CD8-positive, alpha-beta memory T cell (primary cell): ENCODE measurements at places on chromosomes 13 and 19.
A peak's percentile ranks its signal among the peaks of the same experiment; 100 is the strongest.

DNA sequence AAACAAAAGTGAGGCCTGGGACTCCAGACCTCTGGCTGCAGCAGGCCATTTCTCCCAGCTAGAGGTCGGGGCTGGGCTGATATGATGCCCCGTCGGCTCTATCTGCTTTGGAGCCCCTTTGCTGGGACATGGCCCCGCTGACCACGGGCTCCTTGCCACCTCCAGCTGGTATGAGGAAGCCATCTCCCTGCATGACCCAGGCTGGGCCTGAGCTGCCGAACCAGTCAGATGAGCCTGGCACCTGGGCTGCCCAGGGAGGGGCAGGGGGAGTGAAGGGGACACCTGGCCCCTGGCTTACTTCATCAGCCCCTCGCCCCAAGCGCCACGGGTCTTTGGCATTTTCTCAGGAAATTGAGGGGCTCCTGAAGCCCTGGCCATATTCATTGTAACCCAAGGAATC is 7.8 kb downstream of the ZSWIM4 start:
- H3K27ac ChIP-seq: no peak overlapping the region
- no peaks in the 10 kb centered on the region for H3K36me3 ChIP-seq
- no peak for DNase-seq

GRCh38 chr19:7560255-7560654 is 24.7 kb downstream of the PNPLA6 start:
- H3K27ac ChIP-seq: no peak overlapping the region
- H3K36me3 ChIP-seq: peaks cover 18% of the 10 kb centered on the region
- H3K4me3 ChIP-seq: no peak overlapping the region
- no peaks in the 10 kb centered on the region for H3K4me1 ChIP-seq

DNA sequence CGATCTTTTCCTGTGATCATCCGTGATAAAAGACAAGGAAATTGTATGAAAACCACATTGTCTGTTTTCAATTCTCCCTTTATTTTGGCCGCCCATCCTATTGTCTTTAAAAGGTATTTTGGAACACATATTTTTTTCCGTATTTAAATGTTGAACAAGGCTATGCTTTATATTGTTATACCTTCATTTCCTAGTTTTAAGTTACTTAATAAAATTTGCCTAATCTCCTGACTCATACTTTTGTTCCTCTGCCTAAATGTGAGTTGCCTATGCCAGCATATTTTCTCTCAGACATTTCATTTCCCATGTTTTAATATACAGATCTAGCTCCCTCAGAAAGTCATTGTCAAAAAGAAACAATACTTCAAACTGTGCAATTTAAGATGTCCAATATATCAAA is 104.2 kb downstream of the SLITRK6 start:
- H3K36me3 ChIP-seq: no peaks in the 10 kb centered on the region
- no peak overlapping the region for H3K27ac ChIP-seq
- H3K27me3 ChIP-seq: no peaks in the 10 kb centered on the region

- H3K4me3 ChIP-seq: no peak overlapping the region
- H3K27ac ChIP-seq: no peak overlapping the region
- no peaks in the 10 kb centered on the region for H3K27me3 ChIP-seq
- no peak for DNase-seq
These were observed 393.7 kb downstream of the FOXO1 start for GRCh38 chr13:40272776-40273139.

- no peaks in the 10 kb centered on the region for H3K27me3 ChIP-seq
- DNase-seq: no peak
- H3K27ac ChIP-seq: peak overlapping the region; percentile 88
- no peaks in the 10 kb centered on the region for H3K36me3 ChIP-seq
- H3K4me1 ChIP-seq: peaks cover 19% of the 10 kb centered on the region
These were observed 1.7 kb downstream of the DPY19L3 start for GRCh38 chr19:32407004-32407992.

DNA sequence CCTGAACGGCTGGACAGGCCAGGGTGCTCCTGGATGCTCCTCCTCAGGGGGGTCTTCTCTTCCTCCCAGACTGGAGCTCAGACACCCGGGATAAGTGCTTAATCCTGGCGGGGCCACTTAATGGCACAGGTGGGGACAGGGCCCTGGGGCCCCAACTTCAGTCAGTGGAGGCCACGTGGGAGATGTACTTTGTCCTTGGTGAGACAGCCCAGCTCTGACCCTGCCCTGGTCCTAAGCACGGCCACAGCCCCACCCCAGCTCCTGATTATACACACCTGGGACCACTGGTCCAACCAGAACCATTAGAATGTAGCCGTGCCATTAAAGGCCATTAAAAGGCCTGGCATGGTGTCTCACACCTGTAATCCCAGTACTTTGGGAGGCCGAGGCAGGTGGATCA is 7.8 kb downstream of the PPP1R14A start:
- DNase-seq: no peak
- no peak overlapping the region for H3K4me3 ChIP-seq
- H3K36me3 ChIP-seq: no peaks in the 10 kb centered on the region
- H3K4me1 ChIP-seq: no peaks in the 10 kb centered on the region
- H3K27me3 ChIP-seq: no peaks in the 10 kb centered on the region
- no peak overlapping the region for H3K27ac ChIP-seq

GRCh38 chr13:46698014-46698413 is 98.9 kb downstream of the ESD start:
- no peak for DNase-seq
- no peaks in the 10 kb centered on the region for H3K4me1 ChIP-seq
- no peak overlapping the region for H3K4me3 ChIP-seq
- H3K36me3 ChIP-seq: peaks cover 30% of the 10 kb centered on the region

- no peak overlapping the region for H3K4me3 ChIP-seq
- DNase-seq: no peak
- no peak overlapping the region for H3K27ac ChIP-seq
- H3K36me3 ChIP-seq: no peaks in the 10 kb centered on the region
- no peaks in the 10 kb centered on the region for H3K4me1 ChIP-seq
These were observed 13.4 kb downstream of the RASL11A start for GRCh38 chr13:27283906-27284493.

DNA sequence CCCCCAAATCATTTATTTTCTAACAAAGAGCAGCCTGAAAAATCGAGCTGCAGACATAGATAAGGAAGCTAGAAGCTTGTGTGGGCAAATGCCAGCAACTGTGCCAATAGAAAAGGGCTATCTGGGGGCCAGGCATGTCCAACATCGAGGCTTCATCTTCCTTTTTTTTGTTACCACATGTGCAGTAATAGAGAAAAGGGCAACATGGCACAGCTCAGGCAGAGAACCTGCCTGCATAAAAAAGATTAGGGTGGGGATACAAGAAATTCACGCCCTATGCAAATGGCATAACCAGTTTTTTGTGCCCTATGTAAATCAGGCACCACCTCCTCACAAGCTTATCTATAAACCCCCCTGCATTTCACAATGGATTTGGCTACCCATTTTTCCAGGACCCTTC is 60.4 kb upstream of the ABCC4 start:
- H3K27me3 ChIP-seq: no peaks in the 10 kb centered on the region
- no peaks in the 10 kb centered on the region for H3K36me3 ChIP-seq
- H3K4me3 ChIP-seq: no peak overlapping the region
- no peaks in the 10 kb centered on the region for H3K4me1 ChIP-seq
- no peak for DNase-seq

DNA sequence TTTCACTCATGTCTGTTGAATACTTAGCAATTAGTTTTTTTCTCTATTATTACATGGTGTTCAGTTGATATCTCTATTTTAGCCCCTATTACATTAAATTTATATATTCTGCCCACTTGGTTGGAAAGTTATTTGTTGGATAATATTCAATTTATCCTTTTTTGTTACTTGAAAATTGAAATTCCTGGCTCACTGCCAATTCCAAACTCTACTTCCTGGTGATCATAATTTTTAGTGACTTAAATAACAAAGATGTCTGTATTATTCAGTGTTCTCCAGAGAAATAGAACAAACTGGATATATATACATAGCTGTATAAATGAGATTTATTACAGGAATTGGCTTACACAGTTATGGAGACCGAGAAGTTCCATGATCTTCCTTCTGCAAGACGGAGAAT is 93.6 kb downstream of the GPC5 start:
- H3K36me3 ChIP-seq: no peaks in the 10 kb centered on the region
- no peaks in the 10 kb centered on the region for H3K4me1 ChIP-seq
- no peak for DNase-seq
- no peak overlapping the region for H3K4me3 ChIP-seq
- H3K27me3 ChIP-seq: no peaks in the 10 kb centered on the region

GRCh38 chr19:43534816-43535761 is 2.1 kb downstream of the ZNF575 start:
- H3K27ac ChIP-seq: no peak overlapping the region
- peaks cover 6% of the 10 kb centered on the region for H3K36me3 ChIP-seq
- peak; percentile 57 for DNase-seq
- peaks cover 8% of the 10 kb centered on the region for H3K4me1 ChIP-seq
- no peak overlapping the region for H3K4me3 ChIP-seq

GRCh38 chr13:43126420-43126819 is 103.0 kb downstream of the DNAJC15 start:
- no peak overlapping the region for H3K27ac ChIP-seq
- no peaks in the 10 kb centered on the region for H3K36me3 ChIP-seq
- H3K4me1 ChIP-seq: peaks cover 7% of the 10 kb centered on the region
- H3K4me3 ChIP-seq: no peak overlapping the region
- peaks cover 4% of the 10 kb centered on the region for H3K27me3 ChIP-seq

GRCh38 chr19:35963514-35963913 is 27.3 kb downstream of the LRFN3 start:
- H3K27me3 ChIP-seq: no peaks in the 10 kb centered on the region
- no peak overlapping the region for H3K27ac ChIP-seq
- H3K4me3 ChIP-seq: no peak overlapping the region

GRCh38 chr19:33290082-33290815 is 12.1 kb downstream of the CEBPA start:
- H3K36me3 ChIP-seq: no peaks in the 10 kb centered on the region
- no peak for DNase-seq

- peak overlapping the region; percentile 69 for H3K27ac ChIP-seq
- peak overlapping the region; percentile 62 for H3K4me3 ChIP-seq
- peaks cover 63% of the 10 kb centered on the region for H3K27me3 ChIP-seq
- peak; percentile 71 for DNase-seq
- H3K36me3 ChIP-seq: no peaks in the 10 kb centered on the region
These were observed 1.3 kb downstream of the ICAM5 start for GRCh38 chr19:10290876-10291553.

DNA sequence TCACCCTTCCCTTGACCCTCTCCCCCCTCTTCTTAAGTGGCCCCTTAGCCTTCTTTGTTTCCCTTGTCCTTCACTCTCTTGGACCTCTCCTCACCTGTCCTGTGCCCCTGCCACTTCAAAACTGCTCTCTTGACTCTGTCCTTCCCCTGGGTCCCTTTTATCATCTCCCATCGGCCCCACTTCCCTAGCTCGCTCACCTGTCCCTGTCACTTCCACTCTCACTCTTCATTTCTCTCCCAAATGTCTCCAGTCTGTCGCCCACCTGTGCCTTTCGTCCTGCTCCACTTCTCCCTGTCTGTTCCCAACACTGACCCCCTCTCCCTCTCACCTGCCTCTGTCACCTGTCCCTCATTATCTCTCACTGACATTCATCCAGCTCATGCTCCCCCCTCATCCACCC is 699 bp downstream of the IFNL1 start:
- peaks cover 19% of the 10 kb centered on the region for H3K4me1 ChIP-seq
- H3K4me3 ChIP-seq: no peak overlapping the region
- H3K36me3 ChIP-seq: no peaks in the 10 kb centered on the region
- H3K27me3 ChIP-seq: no peaks in the 10 kb centered on the region

- peak overlapping the region; percentile 43 for H3K4me3 ChIP-seq
- peaks cover 21% of the 10 kb centered on the region for H3K4me1 ChIP-seq
- DNase-seq: no peak
- H3K27me3 ChIP-seq: no peaks in the 10 kb centered on the region
- H3K36me3 ChIP-seq: no peaks in the 10 kb centered on the region
These were observed 8.1 kb upstream of the ARRDC2 start for GRCh38 chr19:17999684-18000479.

DNA sequence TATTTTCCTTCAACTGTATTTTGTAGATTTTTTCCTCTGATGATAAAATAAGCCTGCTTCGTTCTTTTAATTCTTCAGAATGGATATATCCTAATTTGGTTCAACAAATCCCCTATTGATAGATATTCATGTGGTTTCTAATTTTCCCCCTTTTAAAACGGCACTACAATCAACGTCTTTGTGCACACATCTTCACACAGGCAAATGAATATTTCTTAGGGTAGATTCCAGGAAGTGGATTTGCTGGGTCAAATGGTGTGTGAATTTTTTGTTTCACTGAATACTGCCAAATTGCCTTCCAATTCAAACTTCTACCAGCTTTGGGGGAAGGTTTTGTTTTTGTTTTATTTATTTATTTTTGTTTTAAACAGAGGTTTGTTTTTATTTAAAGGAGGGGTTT is 287.2 kb downstream of the FOXO1 start:
- peaks cover 7% of the 10 kb centered on the region for H3K4me1 ChIP-seq
- no peaks in the 10 kb centered on the region for H3K36me3 ChIP-seq
- DNase-seq: no peak
- no peaks in the 10 kb centered on the region for H3K27me3 ChIP-seq
- H3K27ac ChIP-seq: no peak overlapping the region

DNA sequence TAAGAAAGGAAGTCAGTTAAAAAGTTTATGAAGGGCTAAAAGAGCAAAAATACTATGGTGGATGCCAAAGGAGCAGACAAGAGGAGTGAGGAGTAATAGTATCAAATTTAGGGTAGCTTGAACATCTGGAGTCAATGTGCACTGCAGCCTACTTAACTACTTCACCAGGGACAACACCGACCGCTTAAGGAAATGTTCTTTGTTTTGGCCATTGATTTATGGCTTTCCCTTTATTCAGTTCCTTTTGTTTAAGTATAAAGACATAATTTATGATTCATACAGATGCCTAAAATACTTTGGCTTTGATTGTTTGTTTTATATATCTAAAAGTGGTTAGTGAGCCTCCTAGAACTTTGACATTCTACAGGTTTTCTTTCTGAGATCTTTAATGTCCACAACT is 276.3 kb upstream of the PRR20A start:
- H3K4me3 ChIP-seq: no peak overlapping the region
- no peak for DNase-seq
- H3K36me3 ChIP-seq: no peaks in the 10 kb centered on the region
- no peaks in the 10 kb centered on the region for H3K4me1 ChIP-seq

DNA sequence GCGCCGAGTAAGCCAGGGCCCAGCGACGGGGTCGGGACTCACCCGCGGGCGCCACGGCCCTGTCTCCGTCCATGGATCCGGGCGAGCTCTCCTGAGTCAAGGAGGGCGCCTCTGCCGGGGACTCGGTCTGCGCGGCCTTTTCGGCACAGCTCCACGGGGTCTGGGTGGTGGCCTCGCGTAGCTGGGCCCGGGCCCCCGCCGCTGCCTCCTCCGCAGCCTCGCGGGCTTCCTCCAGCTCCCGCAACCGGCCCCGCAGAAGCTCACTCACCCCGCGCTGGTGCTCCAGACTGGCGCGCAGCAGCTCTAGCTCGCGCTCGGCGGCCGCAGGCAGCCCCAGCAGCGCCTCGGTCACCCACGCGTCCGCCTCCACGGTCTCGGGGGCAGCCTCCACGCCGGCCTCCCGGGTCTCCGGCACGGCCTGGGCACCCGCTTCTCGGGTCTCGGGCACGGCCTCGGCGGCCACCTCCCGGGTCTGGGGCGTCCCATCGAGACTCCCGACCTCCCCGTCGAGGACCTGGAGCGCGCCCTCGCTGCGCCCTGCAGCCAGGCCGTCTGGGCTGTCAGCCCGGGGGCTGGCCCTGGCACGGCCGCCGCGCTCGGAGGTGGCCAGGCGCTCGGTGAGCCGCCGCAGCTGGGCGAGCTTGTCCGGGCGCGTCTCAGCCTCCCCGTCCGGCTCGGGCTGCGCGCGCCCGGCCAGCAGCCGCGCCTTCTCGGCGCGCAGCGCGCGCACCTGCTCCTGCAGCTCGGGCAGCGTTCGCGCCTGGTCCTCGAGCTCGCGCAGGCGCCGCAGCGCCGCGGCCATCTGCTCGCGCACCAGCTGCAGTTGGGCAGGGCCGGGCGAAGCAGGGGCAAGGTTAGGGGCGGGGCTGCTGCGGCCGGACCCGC is 8.4 kb downstream of the KANK3 start:
- peaks cover 6% of the 10 kb centered on the region for H3K27me3 ChIP-seq
- DNase-seq: no peak
- no peak overlapping the region for H3K4me3 ChIP-seq
